Astrocyte of the spinal cord (primary cell): ENCODE measurements at places on chromosomes 11 and 22.
A peak's percentile ranks its signal among the peaks of the same experiment; 100 is the strongest.

GRCh38 chr11:65329944-65330403 is 3.7 kb upstream of the DPF2 start:
- peak; percentile 92 for DNase-seq

DNA sequence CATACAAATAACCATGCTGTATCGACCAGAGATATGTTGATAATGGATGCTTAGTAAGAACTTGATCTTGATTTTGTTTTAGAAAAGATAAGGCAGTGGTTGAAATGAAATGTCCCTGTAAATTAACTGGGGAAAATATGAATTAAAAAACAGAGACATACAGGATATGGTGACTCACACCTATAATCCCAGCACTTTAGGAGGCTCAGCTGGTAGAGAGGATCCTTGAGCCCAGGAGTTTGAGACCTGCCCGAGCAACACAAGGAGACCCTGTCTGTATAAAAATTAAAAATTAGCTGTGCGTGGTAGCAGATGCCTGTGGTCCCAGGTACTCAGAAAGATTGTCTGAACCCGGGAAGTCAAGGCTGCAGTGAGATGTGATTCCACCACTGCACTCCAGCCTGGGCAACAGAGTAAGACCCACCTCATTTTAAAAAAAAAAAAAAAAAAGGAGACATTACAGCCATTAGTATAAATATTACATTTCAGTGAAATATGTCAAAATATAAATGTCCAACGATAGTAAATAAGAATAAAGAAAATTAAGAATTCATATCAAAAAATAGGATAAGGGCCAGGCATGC is 4.6 kb downstream of the PICALM start:
- no peak for DNase-seq

GRCh38 chr22:45271667-45272201 is 13.0 kb upstream of the UPK3A start:
- DNase-seq = no peak

DNA sequence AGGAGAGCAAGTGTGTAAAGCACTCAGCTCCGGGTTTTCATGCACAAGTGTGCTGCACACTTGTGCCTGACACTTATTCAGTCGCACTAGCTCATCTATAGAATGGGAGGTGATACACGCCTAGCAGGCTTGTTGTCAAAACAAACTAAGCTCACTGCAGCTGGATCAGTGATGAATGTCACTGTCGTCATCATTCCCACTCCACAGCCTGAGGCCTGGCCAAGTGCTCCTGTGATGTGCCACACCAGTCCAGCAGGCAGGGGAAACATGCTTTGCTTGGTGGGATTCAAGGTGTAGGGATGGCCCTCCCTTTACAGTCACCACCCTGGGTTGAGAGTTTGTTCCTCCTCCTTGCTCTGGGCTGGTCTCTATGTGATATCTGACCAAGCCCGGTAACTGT is 6.8 kb downstream of the MPST start:
- DNase-seq = no peak

DNA sequence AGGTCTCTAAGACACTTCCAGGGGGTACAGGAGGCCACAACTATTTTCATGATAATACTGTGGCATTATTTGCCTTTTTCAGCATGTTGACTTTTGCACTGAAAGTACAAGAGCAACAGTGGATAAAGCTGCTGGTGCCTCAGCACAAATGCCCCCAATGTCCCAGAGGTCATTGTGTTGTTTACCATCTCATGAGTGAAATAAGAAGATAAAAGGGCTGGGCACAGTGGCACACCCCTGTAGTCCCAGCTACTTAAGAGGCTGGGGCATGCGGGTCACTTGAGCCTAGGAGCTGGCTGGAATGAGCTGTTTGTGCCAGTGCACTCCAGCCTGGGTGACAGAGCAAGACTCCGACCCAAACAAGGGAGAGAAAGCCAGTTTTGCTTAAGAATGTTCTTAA is 72.6 kb upstream of the RAB1B start:
- no peak for DNase-seq

GRCh38 chr11:72935700-72936099 is 121.5 kb downstream of the ATG16L2 start:
- DNase-seq = no peak

DNA sequence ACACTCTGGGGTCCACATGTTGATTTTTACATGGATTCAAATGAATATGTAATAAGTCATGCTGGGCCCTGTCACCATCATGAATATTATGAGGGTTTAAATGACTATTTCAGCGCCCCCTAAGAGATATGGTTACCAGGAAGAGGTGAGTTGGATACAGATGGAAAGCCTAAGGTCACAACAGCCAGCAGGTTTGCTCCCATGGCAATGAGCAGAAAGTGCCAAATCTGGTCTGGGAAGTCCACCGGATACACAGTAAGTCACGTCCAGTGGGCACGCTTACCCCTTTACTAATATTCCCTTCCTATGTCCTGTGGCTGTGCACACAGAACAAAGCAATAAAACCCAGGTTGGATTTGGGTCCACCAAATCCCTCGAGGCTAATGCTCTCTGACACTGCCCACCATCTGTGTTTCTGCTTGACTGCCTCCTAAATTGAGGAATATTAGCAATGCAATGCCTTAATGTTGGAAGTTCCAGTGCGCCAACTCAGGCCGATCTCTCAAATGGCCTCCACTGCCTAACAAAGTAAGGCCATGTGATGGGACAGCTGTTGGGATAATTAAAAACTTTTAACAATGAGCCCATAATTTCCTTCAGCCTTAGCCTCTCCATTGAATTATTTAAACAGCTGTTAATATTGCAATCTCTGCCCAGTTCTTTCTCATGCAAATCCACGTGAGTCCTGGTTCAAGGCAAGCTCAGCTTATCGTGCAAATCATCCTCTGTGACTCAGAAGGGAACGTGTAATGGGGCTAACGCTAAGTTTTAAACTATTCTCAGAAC is 97.6 kb downstream of the SLC1A2 start:
- peak; percentile 61 for DNase-seq
